Fibroblast of mammary gland (primary cell): ENCODE measurements at places on chromosomes 12 and 14.

DNA sequence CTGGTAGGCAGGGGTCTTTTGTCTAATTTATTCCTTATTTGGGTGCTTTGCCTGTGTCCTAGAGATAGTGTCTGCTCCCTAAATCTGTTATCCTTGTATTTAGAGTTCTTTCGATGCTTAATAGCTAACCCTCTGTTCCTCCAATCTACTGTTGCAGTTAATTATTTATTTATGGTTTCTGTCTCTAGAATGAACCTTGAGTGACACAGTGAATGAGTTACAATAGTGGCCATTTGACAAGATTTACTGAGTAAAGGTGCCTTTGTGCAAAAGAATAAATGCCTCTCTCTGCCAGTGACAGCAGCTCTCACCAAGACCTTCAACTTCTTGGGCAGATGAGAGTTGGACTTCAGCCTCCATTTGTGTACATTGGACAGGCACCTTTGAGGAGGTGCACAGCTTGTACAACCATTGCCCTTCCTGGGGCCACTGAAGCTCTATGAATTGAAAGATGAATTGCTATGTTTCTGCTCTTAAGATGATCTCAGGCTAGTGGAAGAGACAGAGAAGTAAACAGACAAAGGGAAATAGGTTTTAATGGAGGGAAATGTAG lies 165.9 kb downstream of the DERA start:
- no peak for DNase-seq

DNA sequence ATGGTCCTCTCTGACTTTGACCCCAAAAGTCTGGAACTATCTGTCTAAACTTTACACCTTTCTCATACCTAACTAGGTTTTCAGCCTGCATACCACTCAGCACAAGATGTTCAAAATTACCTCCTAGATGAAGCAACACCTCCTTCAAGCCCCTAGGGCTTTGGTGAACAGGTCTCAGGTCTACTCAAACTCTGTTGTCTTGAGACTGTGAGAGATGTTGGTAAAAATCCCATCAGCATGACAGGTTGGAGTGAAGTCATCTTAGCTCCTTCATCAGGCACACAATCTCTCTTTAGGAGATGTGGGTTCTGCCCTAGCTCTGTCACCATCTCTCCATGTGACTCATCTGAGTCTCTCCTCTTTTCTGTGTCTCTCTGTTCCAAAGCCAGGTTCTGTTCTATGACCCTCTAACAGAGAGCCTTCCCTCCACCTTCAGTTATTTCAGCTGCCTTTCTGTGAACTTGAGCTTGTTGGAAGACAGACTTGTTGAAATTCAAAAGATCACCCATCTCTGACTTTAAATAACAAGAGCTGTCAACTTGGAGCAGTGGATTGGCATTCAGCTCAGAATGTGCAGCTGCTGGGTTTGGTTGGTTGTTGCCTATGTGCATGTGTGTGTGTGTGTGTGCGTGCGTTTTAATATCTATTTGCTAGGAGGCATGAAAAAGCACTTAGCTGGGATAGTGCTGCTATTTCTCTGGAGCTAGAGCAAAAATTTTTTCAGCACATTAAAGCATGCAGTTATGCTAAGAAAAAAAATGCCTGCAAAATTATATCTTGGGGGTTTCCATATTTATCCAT lies 130.7 kb downstream of the CRACR2A start:
- peak; percentile 12 for DNase-seq

- DNase-seq: no peak
These were observed 8.5 kb downstream of the ATF7 start for GRCh38 chr12:53617700-53618099.

GRCh38 chr14:91985521-91986255 lies 38.2 kb upstream of the FBLN5 start:
- peak; percentile 49 for DNase-seq

DNA sequence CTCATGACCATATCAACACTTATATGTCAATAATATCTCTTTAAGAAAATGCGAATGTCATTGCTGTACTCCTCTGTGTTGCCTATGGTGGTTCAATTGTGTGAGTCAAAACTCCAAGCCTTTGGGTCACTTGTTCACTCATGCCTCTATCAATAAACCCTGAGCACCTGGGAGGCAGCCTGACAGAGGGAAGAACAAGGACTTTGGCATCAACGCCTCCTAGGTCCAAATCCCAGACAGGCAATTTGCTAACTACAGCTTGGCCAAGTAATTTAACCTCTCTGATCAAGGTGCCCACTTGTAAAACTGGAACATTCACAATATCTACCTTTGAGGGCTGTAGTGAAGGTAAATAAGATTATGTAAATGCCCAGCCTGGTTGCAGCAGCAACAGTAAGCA lies 137.8 kb downstream of the SAMD4A start:
- DNase-seq: no peak

DNA sequence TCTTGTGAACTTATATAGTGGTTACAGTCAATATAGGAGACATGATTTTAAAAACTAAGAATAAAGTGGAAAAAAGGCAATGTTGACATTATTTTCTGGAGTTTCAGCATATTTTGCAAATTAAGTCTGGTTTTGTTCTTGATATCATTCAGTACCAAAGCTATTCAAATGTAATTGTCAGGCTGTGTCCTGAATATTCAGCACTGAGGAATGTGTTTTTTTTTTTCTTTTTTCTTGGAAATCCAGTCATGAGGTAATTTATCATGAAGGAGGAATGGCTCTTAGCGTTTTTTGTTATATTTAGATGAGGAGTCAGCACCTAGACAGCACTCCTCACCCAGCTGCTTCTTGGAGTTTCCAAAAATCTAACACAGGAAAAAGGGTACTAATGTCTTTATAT lies 225.5 kb downstream of the CCDC91 start:
- DNase-seq: peak; percentile 86

DNA sequence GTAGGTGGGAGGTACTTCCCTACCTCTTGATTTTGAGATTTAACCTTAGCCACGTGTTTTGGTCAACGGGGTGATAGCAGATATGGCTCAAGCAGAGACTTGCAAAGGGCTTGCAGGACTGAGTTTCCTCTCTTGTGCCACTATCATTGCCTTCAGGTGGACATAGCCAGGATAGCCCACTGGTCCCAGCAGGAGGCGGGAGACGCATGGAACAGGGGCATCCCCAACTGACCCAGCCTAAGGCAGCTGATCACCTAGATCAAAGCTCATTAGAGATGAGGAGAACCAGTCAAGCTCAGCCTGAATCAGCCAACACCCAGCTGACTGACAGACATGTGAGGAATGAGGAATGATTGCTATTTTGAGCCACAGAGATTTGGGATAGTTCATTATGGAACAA lies 49.6 kb downstream of the CALM1 start:
- DNase-seq: no peak

DNA sequence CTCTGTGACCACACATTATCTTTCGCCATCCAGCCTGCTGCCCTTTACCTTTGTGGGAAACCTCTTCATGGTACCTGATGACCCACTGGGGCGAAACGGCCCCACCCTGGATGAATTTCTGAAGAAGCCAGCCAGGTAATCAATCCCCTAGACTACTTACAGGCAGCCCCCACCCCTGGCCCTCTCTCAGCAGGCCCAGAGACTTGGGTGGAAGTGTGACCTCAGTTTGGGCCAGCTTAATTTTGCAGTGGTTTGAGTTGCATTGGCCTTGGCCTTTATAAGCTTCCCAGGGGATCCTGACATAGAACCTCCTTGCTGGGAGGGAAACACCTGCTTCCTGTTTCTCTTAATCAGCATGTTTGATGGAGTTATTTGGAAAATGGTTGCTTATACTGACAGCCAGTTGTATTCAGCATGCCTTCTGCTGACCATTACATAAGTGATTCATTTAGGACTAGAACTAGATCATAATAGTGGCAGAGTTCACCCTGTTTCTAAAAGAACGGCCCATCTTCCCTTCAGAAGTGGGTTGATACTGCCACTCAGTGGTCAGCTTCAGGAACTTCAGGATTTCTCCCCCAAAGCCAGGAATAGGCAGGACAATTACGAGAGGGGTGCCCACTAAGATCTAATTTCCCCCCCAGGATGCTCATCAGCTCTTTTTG lies 6.1 kb downstream of the SDR39U1 start:
- peak; percentile 92 for DNase-seq

GRCh38 chr12:49983892-49984291 lies 11.1 kb downstream of the AQP6 start:
- peak; percentile 85 for DNase-seq

DNA sequence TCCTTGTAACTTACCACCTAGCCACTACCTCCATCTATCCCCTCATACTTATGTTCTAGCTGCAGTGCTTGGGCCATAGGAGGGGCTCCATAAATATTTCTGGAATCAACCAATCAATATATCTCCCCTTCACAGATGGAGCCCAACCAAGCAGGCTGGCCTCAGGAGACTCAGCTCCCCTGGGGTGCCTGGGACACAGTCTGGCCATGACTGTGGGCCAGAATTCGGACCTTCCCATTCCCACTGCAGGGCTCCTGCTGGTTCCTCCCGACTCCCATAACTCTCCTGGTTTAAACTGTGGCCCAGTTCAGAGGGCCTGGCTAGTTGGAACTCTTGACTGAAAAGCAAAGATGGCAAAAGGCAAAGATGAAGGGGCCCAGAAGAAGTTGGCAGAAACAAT lies 13.0 kb downstream of the TTC7B start:
- DNase-seq: no peak

- DNase-seq: no peak
These were observed 308.7 kb upstream of the DDHD1 start for GRCh38 chr14:53461858-53462257.

GRCh38 chr12:15194456-15195368 lies 26.5 kb downstream of the RERG start:
- no peak for DNase-seq

- no peak for DNase-seq
These were observed 233.8 kb upstream of the GARIN6 start for GRCh38 chr12:99413751-99414150.

DNA sequence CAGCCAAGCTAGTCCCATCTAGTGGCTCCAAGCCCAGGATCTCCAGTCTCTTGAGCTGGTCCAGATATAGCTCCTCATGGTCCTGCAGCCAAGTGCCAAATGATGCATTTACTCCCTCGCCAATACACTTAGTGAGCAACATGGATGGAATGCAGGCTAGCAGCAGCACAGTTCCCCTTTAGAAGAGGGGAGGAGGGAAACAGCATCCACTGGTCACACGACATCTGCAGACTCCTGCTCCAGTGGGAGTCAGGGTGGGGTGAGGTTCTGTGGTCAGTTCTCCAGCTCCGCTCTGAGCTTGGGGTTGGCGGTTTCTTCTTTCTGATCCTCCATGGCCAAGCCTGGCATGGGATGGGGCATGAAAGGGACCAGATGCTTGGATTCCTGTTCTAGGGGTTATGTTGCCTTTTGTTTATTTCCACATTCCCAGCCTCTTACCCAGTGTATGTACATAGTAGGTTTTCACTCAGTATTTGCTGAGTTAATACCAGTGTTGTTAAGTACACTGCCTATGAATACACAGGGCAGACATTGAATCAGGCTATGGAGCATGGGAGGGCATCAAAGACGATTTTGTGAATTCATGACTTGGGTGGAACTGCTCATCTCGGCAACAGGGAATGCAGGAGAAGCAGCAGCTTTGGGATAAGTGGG lies 57.3 kb downstream of the GALNT16 start:
- DNase-seq: peak; percentile 99

DNA sequence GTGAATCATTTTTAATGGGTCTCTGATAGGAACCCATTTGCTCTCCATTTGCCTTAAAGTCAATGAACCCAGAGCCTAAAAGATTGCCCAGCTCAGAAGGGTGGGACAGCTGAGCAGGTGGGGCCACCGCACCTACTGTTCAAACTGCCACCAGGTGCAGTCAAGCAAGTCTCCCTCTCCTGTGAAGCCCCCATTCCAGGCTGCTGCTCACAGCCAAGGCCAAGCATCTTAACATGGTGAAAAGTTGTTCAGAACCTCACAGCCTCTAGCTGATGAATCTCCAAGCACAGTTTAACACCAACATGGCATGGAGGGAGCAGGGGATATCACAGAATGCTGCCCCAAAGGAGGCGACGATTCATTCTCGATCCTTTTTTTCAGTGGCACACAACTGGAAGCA lies 29.5 kb downstream of the ANO2 start:
- no peak for DNase-seq

DNA sequence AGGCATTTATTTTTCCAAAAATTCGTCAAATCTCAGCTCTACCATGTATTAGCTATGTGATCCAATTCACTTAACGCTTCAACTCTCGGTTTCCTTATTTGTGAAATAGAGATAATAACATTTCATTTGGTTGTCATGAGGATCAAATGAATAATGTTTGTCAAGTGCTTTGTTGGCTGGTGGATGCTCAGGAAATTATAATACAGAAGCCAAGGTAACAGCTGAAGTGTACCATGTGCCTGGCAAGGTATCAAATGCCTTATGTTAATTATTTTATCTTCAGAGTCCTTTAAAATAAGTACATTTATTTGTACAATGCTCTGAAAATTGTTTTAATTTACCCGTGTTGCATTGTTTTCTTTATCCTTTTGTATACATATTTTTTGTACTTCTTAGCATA lies 6.1 kb upstream of the PRKCH start:
- no peak for DNase-seq

- peak; percentile 60 for DNase-seq
These were observed 19.2 kb upstream of the TBX5 start for GRCh38 chr12:114425031-114425626.

DNA sequence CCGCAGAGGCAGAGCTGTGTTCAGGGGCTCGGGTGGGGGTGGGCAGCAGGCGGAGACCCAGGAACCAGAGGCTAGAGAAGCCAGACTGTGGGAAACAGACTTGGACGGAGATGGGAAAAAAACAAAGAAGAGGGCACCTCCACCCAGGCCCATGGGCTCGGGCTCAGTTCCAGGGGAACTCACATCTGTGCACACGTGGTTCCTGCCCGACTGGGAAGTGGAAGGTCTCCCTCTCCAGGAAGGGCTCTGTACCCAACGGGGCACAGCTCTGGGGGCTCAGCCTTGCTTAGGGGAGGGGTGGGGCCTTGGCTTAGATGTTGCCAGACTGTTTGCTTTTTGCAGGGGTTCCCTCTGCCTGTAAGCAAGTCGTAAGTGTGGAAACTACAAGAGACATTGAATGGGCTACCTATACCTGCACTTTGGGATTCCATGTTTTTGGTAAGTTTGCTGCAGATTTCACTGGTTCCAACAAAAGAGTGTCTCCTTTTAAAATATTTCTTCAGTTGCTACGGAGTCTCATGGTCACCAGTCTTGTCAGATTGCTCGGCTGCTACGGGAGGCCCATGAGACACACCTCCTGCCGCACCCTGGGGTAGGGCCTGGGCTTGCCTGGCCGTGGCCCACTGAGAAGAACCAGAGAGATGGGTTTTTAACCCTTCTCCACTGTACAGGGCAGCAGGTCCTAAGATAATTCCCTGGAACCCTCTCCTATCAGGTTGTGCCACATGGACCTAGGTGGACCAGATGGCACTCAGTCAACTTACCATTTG lies 127.6 kb upstream of the EVL start:
- DNase-seq: no peak
